CD4-positive, alpha-beta T cell treated with Interleukin-2 at 100 ng/mL for 4 hours (primary cell): ENCODE measurements at places on chromosomes 16 and 17.

- no peak for DNase-seq
These were observed 121.7 kb upstream of the CCL2 start for GRCh38 chr17:34133350-34133749.

DNA sequence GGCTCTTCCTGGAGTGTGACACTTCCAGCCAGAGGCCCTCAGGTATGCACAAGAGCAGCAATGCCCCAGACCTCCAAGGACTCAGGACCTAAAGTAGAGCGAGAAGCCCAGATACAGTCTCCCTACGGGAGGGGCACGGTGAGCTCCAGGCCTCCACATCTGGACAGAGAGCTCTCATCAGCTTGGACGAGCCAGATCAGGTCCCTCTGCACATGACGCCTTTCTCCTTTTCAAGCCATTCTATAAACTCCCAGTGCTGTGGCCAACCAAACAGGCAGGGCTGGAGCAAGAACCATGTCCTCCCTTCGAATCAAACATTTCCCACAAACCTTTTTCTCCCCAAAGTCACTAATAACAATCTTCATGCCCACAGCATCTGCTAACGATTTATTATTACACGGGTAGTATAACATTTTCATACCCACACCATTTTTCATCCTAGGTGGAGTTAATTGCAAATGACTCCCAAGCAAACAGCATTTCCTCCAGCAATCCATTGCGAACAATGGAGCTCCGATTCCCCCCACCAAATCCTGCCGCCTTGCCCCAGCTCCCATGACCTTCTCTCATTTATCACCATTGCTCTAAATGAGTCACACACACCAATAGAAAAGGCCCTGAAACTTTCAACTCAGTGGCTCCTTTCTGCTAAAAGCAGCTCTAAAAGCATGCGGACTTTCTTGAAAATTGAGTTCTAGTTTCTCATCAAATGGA is 24.2 kb upstream of the NLRP1 start:
- DNase-seq: no peak

DNA sequence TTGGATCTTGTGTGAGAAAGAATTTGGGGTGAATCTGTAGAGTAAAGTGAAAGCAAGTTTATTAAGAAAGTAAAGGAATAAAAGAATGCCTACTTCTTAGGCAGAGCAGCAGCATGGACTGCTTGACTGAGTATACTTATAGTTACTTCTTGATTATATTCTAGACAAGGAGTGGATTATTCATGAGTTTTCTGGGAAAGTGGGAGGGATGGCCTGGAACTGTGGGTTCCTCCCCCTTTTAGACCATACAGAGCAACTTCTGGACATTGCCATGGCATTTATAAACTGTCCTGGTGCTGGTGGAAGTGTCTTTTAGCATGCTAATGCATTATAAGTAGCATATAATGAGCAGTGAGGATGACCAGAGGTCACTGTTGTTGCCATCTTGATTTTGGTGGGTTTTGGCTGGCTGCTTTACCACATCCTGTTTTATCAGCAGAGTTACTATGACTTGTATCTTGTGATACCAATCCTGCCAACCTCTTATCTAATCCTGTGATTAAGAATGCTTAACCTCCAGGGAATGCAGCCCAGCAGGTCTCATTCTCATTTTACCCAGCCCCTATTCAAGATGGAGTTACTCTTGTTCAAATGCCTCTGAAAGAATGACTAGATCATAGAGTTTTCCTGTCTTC is 58.7 kb downstream of the HSD17B2 start:
- DNase-seq: no peak

GRCh38 chr17:80774643-80775281 is 216.9 kb upstream of the CHMP6 start:
- DNase-seq: no peak

- no peak for DNase-seq
These were observed 30.5 kb downstream of the CNGB1 start for GRCh38 chr16:57940382-57940966.

GRCh38 chr17:28906706-28907438 is 4.0 kb upstream of the DHRS13 start:
- DNase-seq: no peak

GRCh38 chr17:65055280-65055707 is 1.2 kb downstream of the GNA13 start:
- no peak for DNase-seq

DNA sequence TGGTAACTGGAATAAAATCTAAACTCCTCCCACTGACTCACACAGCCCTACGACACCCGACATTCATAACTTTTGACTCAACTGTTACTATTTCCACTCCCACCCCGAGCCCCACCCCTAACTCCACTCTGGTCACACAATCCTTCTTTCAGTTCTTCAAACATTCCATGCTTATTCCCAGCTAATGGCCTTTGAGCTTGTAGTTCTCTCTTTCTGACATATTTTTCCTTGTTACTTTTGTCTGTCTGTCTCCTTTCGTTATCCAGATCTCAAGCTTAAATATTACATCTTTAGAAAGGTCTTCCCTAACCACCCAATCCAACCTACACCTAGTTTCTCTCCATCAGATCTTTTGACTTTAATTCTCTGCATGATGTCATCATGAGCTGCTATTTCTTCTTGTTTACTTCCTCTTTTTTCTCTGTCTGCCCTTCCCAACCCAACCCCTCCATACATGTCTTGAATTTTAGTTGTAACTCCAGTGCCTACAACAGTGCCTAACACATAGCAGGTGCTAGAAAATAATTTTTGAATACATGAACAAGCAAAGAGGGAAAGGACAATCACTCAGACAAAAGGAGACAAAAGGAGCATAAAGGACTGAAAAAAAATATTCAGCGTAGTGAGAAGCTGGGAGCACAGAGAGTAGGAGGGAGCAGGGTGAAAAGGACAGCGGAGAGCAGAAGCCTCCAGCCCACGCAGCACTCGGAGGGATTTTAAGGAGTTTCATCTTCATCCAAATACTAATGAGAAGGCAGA is 65.2 kb upstream of the SMIM36 start:
- DNase-seq: no peak

- no peak for DNase-seq
These were observed 7.4 kb downstream of the PRKCB start for GRCh38 chr16:23843143-23843542.

DNA sequence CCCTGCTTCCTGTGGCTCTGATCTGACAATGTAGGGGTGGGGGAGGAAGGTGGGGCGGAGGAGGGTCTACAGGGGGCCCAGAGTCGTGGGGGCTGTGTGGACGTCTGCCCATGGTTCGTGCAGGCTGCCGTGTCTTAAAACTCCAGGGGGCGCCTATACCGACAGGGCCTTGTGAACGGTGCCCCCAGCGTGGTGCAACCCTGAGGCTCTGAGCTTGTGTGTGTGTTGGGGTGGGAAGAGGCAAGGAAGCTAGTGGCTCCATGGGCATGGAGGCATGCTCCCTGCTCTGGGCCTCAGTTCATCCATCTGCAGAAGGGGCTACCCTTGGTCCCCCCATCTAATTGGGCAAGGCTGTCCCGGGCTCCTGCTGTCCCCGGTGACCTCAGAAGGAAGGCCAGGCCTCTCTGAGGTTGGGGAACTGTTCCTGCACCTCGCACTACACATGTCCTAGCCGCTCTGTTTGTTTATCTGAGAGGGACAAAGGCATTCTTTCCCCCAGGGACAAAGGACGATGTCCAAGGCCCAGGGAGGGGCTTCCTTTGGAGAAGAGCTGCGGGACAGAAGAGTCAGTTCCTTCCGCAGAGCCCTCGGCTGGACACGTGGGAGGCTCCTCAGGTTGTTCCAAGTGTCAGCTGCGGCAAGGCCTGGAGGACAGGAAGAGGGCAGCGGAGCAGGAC is 13.5 kb downstream of the CA4 start:
- no peak for DNase-seq

DNA sequence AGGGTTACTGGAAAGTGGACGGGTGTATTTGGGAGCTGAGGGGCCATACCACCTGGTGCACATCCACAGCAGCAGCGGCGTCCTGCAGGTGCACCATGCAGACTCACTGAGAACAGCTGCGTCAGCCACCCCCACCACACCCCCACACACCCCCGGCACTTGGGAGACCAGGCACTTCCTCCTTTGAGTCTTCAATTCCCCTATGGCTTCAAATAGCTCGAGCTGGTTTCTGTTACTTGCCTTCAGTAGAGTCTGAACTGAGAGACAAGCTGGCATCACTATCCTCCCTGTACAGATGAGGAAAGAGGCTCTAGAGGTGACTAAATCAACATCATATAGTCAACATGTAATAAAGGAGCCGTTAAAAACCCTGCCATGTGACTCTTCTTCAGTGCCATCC is 15.4 kb downstream of the CUEDC1 start:
- no peak for DNase-seq

- no peak for DNase-seq
These were observed 56.4 kb downstream of the MGAT5B start for GRCh38 chr17:76924345-76925342.

GRCh38 chr16:50972876-50973275 is 178.2 kb downstream of the SALL1 start:
- DNase-seq: no peak
